ENCODE measurements at places on chromosomes 7 and 10. TPM values are rescaled to one million over a fixed set of nuclear protein-coding genes. Genes with fewer than 3 reads are reported as not detected.

Gene SPACDR
- total RNA-seq = 4.1 TPM

- no peak for DNase-seq
Observed at GRCh38 chr10:42801135-42801534, 18.5 kb downstream of the BMS1 start.

Gene BEND7
- 31.7 TPM for total RNA-seq

DNA sequence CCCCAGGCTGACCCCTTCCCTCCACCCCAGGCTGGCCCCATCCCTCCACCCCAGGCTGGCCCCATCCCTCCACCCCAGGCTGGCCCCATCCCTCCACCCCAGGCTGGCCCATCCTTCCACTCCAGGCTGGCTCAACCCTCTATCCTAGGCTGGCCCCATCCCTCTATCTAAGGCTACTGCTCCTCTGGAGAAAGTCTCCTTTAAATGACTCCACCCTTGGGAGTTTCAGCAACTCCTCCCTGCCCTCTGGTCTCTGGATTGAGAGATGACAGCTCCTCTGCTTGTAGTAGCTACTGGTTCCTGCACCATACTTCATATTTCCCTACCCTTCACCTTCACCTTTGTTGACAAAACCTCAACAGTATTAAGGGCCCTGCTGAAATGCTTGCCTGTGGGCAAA, 8.5 kb downstream of the PRLHR start:
- no peak for DNase-seq

- peak; percentile 28 for DNase-seq
Observed at GRCh38 chr10:21528236-21529031, 3.0 kb upstream of the SKIDA1 start.

Gene GFRA1
- total RNA-seq = 0.95 TPM

DNA sequence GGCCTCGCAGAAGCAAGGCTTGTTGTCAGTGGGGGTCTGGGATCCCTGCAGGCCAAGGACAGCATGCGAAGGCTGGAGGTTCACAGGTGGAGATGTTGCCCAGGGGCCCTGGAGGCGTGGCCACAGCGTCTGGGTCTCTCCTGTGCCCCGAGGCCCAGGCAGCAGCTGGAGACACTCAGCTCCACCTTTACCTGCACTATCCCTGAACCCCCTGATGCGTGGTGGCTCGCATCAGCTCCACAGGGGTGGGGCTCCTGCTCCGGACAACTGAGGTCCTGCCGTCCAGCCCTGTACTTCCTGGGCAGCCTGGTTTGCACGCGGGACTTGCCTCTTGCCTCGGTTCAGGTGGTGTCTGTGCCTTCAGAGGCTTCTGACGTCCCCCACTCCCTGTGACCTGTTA, 54.6 kb upstream of the ZNF32 start:
- no peak for DNase-seq

Gene COBL
- 0.11 TPM for total RNA-seq

GRCh38 chr7:79046061-79046460, 407.4 kb downstream of the MAGI2 start:
- no peak for DNase-seq

Gene EVX1
- not detected for total RNA-seq

Gene TMEM176A
- not detected for total RNA-seq

Gene PDK4
- 2.5 TPM for total RNA-seq

DNA sequence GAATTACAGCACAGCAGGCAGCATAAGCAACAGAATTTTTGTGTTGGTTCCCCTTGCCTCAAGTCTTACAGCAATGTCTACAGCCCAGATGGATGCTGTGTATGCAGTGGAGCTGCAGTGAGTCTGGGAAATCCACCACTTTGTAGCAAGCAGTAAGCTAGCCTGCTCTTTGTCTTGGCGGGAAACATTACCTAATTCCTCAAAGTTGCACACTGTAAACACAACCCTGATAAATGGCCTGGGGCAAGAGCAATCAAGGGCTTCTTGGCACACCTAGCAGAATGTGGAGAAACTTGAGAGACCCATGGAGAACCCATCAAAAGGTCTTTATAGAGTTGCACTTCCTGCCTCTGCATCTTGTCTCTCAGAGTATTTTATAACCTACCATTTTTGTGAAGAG, 102.0 kb upstream of the FOXP2 start:
- DNase-seq = no peak

All from endothelial cell of umbilical vein (primary cell).